ENCODE measurements at places on chromosomes 7 and 10. TPM values are rescaled to one million over a fixed set of nuclear protein-coding genes. Genes with fewer than 3 reads are reported as not detected.

TRIM73 gene
- 2.4 TPM for total RNA-seq

TMEM140 gene
- 0.81 TPM for total RNA-seq

CHN2 gene
- total RNA-seq, result not detected

PIP gene
- total RNA-seq, result not detected

TEX36 gene
- not detected for total RNA-seq

PAX4 gene
- total RNA-seq, result not detected

EN2 gene
- 6.7 TPM for total RNA-seq

RBP3 gene
- not detected for total RNA-seq
